ENCODE measurements at places on chromosomes 4 and X.

- no peak for DNase-seq
Measured at GRCh38 chr4:1565598-1566295, 118.4 kb downstream of the FAM53A start.

DNA sequence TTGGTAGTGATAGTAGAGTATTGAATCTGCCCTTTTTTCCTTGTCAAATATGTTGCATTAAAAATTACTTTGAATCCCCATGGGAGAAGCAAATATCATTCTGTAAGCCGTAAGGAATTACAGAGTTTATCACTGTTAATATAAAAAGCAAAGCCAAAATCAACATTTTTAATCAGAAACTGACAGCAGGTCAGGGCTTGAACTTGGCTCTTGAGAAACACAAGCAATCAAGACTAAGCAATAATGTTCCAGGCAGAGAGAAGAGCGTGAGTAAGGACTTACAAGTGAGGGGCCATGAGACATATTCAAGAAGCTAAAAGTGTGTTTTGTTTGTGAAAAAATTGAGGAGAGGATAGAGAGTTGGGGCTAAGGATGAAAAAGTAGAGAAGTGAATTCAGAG lies 68.2 kb downstream of the ARHGAP6 start:
- DNase-seq: no peak

GRCh38 chr4:27490766-27491165 lies 630.1 kb downstream of the STIM2 start:
- no peak for DNase-seq

- no peak for DNase-seq
Measured at GRCh38 chr4:15084780-15085179, 82.5 kb downstream of the CPEB2 start.

DNA sequence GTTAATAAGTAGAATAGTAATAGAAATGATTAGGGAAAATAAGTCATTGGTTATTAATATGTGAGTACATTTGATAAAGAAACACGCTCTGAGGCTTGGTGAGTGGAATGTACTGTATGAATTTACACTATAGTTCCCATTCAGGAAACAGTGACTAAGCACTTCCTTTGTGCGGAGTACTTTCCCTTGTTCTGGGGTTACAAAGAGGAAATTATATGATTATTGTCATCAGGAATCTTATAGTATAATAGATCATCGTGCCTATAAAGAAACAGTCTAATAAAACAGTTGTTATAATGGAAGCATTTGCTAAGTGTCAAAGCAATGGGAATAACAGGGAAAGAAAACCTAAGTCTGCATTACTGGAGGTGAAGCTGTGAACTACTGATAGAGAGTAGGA lies 138.0 kb downstream of the RPA4 start:
- no peak for DNase-seq
